ENCODE measurements at places on chromosomes 1 and 21. TPM values are rescaled to one million over a fixed set of nuclear protein-coding genes. Genes with fewer than 3 reads are reported as not detected.

The GDAP2 gene
- total RNA-seq, result 7.2 TPM

The CLCA2 gene
- total RNA-seq, result not detected

DNA sequence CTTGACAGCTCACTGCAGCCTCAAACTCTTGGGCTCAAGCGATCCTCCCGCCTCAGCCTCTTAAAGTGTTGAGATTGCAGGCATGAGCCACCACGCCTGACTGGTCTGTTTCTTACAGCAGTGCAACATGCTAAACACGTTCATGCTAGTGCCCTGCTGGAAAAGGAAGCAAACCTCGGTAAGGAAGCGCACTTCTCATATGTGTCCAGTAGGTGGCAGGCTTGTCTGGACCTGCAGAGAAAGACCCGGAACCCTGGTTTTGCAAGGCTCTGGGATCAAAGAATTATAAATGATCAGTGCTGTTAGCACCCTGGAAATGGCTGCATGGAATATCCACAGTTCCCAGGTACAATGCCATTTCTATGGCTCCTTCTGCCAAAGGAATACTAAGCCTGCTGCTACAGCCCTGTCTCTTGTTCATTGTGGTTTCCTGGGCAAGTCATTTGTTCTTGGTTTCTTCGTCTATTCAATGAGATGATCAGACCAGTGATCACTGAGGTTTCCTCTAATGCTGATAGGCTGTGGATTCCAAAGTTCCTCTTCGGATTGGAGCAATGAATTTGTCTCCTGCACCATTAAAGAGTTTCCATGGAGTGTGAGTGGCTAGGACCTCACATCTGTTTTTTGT, 15.9 kb downstream of the RNU5D-1 start:
- no peaks in the 10 kb centered on the region for H3K36me3 ChIP-seq
- H3K27ac ChIP-seq, result no peak overlapping the region
- peaks cover 5% of the 10 kb centered on the region for H3K27me3 ChIP-seq
- DNase-seq, result peak; percentile 22

DNA sequence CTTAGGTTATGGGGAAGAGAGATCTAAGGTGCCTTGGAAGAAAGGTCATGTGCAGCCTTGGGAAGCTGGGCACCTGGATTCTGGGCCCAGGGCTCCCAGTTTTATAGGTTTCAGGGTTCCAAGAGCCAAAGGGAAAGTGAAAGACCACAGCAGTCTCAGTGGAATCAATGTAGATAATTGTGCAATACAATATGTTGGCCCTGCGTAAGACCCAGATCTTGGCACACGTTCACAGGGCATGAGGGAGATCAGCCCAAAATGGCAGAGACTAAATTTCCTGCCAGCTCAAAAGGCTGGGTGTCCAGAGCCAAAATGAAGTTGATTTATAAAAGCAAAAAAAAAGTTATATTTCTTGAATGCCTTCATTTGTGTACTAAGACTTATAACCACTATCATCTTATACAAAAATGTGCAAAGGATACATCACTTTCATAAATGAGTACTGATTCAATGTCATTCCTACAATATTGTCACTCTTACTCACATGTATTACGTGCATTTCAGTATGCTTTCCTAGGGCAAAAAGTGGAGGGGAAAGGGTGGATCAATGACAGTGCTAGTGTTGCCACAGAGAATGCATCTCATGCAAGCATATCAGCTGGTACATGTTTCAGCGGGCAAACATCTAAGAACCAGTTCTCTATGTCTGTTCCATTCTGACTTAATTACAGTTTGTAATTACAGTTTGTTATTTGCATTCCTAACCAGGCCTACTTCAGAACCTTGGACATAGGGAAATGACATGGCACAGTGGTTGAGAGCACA, 22.5 kb upstream of the NPL start:
- H3K27me3 ChIP-seq, result no peaks in the 10 kb centered on the region
- no peak overlapping the region for H3K27ac ChIP-seq
- peaks cover 16% of the 10 kb centered on the region for H3K4me1 ChIP-seq
- DNase-seq, result no peak
- H3K4me3 ChIP-seq, result no peak overlapping the region
- H3K36me3 ChIP-seq, result no peaks in the 10 kb centered on the region

GRCh38 chr1:21633992-21634805, 35.0 kb downstream of the RAP1GAP start:
- H3K4me3 ChIP-seq, result no peak overlapping the region
- no peaks in the 10 kb centered on the region for H3K36me3 ChIP-seq
- H3K4me1 ChIP-seq, result peaks cover 4% of the 10 kb centered on the region
- H3K27ac ChIP-seq, result no peak overlapping the region
- no peaks in the 10 kb centered on the region for H3K27me3 ChIP-seq

DNA sequence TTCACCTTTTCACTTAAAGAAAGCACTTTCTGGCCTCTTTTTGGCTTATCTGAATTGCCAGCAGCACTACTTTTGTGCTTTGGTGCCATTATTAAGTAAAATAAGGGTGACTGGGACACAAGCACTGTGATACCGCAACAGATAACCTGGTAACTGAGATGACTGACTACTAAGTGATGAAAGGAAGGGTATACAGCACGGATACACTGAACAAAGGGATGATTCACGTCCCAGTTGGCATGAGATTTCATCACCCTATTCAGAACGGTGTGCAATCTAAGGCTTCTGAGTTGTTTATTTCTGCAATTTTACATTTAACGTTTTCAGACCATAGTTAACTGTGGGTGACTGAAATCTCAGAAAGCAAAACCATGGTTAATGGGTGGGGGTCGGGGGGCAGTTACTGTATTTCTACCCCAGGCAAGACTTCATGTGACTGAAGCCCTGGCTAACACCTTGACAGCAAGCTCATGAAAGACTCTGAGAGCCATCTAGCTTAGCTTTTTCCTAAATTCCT, 102.8 kb downstream of the CLIC6 start:
- H3K36me3 ChIP-seq, result no peaks in the 10 kb centered on the region
- H3K4me1 ChIP-seq, result no peaks in the 10 kb centered on the region
- no peak overlapping the region for H3K4me3 ChIP-seq
- H3K27ac ChIP-seq, result no peak overlapping the region
- DNase-seq, result no peak
- H3K27me3 ChIP-seq, result no peaks in the 10 kb centered on the region

DNA sequence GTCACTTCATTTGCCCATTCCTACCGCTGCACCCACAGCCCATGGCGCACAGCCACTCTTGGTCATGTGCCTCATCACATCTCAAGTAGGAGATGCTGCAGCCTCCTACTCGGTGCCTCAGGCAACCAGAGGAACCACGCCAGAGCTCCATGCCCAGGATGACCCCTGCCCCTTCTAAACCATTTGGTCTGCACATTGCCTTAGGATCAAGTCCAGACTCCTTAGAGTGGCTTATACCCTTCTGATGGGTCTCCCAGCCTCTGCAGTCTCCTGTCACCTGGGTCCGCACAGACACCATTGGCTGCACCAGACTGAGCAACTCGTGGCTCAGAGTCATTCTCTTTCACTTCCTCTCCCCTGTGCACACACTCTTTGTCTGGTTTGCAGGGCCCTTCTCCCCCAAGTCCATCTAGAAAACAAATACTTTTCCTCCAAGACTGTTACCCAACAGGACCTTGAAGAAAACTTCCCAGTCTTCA, 2.2 kb upstream of the ADORA3 start:
- H3K36me3 ChIP-seq, result no peaks in the 10 kb centered on the region
- H3K27ac ChIP-seq, result no peak overlapping the region
- DNase-seq, result no peak

GRCh38 chr1:165897326-165898303, 70.2 kb downstream of the UCK2 start:
- H3K4me3 ChIP-seq, result no peak overlapping the region
- H3K27ac ChIP-seq, result peak overlapping the region; percentile 35
- H3K4me1 ChIP-seq, result peaks cover 24% of the 10 kb centered on the region
- no peak for DNase-seq
- no peaks in the 10 kb centered on the region for H3K36me3 ChIP-seq

- H3K27me3 ChIP-seq, result no peaks in the 10 kb centered on the region
- peak overlapping the region; percentile 84 for H3K4me3 ChIP-seq
- DNase-seq, result no peak
- H3K36me3 ChIP-seq, result peaks cover 14% of the 10 kb centered on the region
- H3K4me1 ChIP-seq, result peaks cover 9% of the 10 kb centered on the region
Measured at GRCh38 chr1:236524895-236525184, 1.1 kb downstream of the LGALS8 start.

- peaks cover 1% of the 10 kb centered on the region for H3K36me3 ChIP-seq
- no peak for DNase-seq
- H3K4me1 ChIP-seq, result peaks cover 16% of the 10 kb centered on the region
- H3K27ac ChIP-seq, result no peak overlapping the region
- no peaks in the 10 kb centered on the region for H3K27me3 ChIP-seq
Measured at GRCh38 chr1:26434161-26434752, 2.1 kb downstream of the DHDDS start.

Data from gastrocnemius medialis (tissue), 4 donors.